HAP-1 (cell line): ENCODE measurements at places on chromosomes 3 and 15.

DNA sequence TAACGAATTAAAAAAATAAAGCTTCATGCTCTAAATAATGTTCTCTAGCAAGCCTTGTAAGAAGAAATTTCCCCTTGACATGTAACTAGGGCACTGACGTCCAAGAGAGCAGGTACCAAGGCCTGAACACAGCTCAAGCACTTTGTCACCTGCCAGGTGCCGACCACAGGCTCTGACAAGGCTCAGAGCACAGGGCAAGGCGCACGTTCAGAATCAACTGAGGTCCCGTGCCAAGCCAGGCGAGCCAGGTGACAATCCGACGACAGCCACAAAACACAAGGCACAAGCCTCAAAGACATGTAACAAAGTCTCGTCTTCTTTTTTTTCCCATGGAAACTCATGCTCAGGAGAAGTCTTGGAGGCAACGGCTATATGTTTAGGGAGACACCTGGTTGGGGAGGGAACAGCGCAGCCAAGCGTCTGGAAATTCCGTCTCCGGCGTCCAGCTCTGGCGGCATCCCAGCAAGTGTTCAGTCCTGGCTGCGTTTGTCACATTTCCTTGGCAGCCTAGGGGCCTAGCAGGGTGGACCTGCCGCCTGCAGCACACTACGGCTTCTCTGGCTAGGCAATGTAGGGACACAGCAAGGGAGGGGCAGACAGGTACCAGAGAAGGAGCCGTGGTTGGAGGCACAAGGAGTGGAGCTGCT lies 76.7 kb downstream of the ADAMTS17 start:
- DNase-seq: no peak

GRCh38 chr3:104519468-104520227 lies 847.1 kb upstream of the ALCAM start:
- no peak for DNase-seq

GRCh38 chr3:29067007-29067406 lies 213.9 kb upstream of the RBMS3 start:
- DNase-seq: no peak

- DNase-seq: no peak
Observed at GRCh38 chr3:182668974-182669373, 124.3 kb upstream of the ATP11B start.

DNA sequence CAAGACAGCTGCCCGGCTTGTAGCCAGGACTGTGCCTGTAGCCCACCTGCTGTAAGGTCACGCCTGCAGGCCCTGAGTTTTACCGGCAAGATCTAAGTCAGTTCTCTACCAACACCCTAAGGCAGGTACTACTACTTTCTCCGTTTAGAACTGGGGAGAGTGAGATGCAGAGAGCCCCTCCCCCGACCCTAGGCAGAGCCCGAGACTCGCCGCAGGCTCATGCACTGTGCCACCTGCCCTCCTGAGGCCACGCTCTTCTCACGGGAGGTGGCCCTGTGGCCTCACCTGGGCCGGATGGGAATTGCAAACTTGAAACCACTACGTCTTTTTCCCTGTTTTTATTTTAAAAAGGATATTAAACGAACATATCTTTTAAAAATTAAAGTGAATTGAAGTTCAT lies 36.9 kb upstream of the PCSK6 start:
- DNase-seq: no peak

GRCh38 chr3:39050029-39050428 lies 1.7 kb downstream of the SCN11A start:
- no peak for DNase-seq

DNA sequence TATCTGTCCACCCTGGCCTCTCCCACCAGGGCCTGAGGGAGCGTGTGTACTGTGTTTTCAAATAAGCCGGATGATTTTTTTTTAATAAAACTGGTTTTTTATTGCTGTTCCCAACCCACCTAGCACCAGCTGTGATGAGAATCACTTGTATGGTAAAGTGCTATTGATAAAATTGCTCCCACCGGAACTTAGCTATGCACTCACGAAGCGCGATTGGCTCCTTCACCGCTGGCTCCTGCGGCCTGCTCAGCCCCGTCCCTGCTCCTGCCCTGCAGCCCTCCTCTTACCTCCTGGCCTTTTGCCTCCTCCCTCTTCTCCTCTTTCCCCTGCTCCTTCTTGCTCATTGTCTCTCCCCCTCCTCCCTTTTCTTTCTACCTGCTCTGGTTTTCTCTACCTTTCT lies 183.7 kb downstream of the TLE3 start:
- no peak for DNase-seq

DNA sequence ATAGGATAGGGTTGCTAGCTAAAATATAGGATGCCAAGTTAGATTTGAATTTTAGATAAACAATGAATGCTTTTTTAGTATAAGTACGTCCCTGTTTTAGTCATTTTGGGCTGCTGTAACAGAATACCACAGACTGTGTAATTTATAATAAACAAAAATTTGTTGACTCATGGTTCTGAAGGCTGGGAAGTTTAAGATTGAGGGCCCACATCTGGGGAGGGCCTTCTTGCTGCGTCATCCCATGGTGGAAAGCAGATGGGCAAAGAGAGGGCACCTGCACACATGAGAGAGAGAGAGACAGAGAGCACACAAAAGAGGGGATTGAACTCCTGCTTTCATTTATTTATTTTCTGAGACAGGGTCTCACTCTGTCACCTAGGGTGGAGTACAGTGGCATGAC lies 246.5 kb downstream of the EPHB1 start:
- DNase-seq: no peak

DNA sequence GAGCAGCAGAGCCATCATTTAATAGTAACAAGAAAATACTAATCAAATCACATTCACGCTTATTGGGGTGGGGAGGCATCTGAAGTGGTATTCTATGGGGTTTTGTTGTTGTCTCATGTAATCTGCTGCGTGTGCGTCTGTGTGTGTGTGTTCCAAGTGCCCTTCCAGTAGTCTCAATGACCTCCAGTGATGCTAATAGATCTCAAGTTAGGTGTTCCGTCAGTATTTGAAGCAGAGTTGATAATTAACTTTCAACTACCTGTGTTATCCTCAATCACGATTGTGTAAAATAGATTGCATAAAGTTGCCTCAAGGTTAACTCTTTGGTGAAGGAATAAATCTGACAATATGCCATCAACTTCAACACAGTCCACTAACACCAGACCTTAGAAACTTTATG lies 375.0 kb downstream of the MECOM start:
- no peak for DNase-seq

DNA sequence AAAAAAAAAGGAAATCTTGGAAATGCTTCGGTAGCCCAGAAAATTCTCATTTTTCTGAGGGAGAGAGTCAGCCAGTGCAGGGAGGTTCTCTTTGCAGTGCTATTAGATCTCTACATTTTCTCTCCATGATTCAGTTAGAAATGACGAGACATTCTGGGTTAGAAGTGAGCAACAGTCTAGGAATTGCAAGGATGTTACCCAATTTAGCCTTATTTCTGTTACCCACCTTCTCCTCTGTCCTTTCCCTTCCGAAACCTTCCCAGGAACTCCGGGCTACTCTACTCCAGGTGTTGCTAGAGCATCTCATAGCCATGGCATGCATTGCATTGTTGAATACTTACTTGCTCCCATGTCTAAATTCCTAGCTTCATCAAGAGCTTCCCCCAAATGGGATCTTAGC lies 106.8 kb downstream of the EDEM1 start:
- DNase-seq: no peak

- peak; percentile 7 for DNase-seq
Observed at GRCh38 chr3:79200456-79200855, 567.3 kb downstream of the ROBO1 start.

DNA sequence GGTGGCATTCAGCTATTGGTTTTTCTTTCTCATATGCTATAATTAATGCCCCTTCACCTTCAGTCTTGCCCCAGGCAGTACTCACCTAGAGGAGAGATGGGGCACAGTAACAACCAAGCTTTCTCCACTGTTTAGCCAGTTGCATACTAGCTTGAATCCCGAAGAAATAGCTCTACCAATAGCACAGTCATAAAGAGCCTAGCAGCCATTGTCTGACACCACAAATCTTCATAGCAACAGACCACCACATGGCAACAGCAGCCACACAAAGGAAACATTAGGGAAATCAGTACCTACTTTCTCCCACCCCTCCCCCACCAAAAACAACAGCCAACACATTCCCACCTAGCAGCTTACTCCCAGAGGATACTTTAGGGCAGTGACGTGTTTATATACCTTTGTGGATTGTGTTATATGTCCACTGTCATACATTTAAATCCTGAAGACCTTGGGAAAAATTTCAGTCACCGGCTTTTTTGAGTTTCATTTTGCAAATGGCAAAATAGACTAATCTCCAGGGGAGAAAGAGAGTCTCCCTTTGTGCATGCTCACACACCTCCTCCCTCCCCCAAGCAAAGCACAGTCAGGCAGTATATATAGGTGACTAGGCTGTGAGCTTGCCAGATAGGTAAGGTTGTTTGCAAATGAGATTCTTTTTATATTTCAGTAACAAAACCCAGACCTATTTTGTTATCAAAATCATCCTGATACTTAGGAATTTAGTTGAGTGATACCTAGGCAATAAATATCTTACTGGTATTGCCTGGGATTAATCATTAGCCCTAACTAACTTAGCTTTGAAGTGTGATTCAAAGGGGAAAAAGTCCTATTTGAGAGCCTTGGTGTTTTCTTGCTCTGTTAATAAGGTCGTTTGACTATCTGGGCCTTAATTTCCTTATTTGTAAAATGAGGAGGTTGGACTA lies 140.6 kb downstream of the RBPMS2 start:
- peak; percentile 93 for DNase-seq

GRCh38 chr3:56557831-56558170 lies 826 bp downstream of the CCDC66 start:
- DNase-seq: no peak

DNA sequence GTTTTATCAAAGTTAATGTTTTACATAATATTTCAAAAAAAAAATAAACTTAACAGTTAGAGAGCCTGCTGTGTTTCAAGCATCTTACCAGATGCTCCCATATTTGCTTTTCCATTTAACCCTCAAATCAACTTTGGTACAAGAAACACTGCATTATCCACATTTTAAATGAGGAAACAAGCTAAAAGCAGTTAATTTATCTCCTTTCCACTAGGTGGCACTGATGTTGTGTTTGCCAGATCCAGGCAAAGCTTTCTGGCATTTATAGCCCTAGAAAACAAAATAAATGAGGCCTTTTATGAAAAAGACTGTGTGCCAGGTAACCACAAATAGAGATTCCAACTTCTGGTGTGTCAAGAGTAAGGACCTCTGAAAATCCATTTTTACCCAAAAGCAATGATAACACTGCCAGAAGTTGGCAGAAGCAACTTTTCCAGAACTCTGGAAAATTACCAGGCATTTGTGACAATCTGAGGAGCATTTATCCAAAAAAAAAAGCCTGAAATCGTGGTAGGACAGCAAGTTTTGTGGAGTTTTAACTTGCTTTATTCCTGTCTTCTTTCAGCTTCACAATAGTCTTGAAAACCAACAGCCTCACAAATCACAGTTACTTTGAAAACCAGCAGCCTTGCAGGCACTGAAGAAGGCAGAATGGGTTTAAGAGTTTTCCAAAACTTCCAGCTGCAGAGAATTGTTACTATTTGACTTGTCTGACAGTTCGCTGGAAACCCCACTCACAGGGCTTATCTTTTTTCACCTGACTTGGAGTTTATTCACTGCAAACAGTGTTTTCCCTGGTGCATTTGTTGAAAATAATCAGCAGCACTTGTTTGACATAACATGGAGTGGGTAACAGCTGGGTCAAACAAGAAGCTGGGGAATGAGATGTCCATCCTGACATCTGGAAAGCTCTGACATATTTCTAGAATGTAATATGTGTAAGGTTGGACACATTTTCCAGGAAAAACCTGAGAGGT lies 9.2 kb downstream of the FAM162A start:
- DNase-seq: peak; percentile 54

DNA sequence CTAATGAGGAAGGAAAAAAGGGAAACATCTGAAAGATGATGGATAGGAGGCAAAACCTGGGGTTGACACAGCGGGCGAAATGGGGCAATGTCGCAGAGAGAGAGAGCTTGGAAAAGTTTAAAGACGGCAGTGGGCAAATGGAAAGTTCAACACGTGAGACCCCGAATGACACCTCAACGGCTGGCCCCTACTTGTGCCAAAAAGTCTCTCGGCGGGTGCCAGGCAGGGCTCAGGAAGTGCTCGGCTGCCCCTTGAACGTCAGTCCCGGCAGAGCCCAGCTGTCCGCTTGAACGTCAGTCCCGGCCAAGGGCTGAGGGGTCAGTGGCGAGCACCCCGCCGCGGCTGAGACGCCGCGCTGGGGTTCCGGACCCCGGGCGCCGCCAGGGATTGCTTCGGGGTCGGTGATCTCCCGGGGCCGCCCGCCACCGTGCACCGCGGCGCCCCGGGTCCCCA lies 658 bp downstream of the EOGT start:
- DNase-seq: peak; percentile 50

DNA sequence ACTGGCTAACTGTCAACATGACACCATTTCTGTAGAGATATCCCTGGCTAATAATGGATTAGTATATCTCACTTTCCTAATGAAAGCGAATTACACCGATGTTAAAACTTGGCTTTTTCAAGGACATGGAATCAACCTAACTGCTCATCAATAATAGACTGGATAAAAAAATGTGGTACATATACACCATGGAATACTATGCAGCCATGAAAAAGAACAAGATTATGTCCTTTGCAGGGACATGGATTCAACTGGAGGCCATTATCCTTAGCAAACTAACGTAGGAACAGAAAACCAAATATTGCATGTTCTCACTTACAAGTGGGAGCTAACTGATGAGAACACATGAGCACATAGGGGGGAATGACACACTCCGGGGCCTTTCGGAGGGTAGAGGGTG lies 62.6 kb downstream of the ZIC1 start:
- no peak for DNase-seq

- DNase-seq: no peak
Observed at GRCh38 chr3:18489939-18490338, 64.8 kb upstream of the SATB1 start.

DNA sequence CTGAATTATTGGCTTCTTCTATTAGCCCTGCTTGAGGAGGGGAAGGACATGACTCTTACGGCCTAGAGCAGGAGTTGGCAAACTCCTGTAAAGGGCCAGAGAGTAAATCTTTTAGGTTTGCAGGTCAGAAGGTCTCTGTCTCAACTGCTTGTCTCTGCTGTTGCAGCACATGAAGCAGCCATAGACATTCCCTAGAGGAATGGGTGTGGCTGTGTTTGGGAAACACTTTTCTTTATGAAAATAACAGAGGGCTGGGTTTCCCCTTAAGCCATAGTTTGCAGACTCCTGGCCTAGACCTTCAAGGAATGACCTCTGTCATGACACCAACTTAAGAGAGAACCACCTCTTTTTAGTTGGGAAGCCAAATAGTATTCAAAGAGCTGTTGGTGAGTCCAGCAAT lies 10.3 kb downstream of the TRAK1 start:
- DNase-seq: no peak
